Thoracic aorta (tissue), 2 donors: ENCODE measurements at places on chromosomes 3 and 15. TPM values are rescaled to one million over a fixed set of nuclear protein-coding genes. Genes with fewer than 3 reads are reported as not detected.

ZNF660 gene
- 6.4 TPM for total RNA-seq

GRAMD1C gene
- total RNA-seq = 1.5 TPM

IL17RC gene
- total RNA-seq = 52.2 TPM

IFT122 gene
- 61.9 TPM for total RNA-seq

CCR2 gene
- total RNA-seq = 8.2 TPM

GATA2 gene
- 21.3 TPM for total RNA-seq

RTF1 gene
- total RNA-seq = 20.0 TPM

FAM43A gene
- total RNA-seq = 17.8 TPM

TP63 gene
- 0.42 TPM for total RNA-seq

SEC61A1 gene
- 149 TPM for total RNA-seq

GHSR gene
- not detected for total RNA-seq

CHST2 gene
- 11.3 TPM for total RNA-seq

CYP8B1 gene
- total RNA-seq = not detected

HDDC3 gene
- 11.5 TPM for total RNA-seq

ARGFX gene
- not detected for total RNA-seq

CHRNA7 gene
- total RNA-seq = 1.9 TPM

PRSS50 gene
- total RNA-seq = 0.54 TPM

BBS4 gene
- total RNA-seq = 22.6 TPM

GREM1 gene
- 0.95 TPM for total RNA-seq

AMIGO3 gene
- total RNA-seq = 5.8 TPM

MYL3 gene
- total RNA-seq = not detected

SLC35A5 gene
- 17.5 TPM for total RNA-seq

ANKDD1A gene
- 27.5 TPM for total RNA-seq

HLTF gene
- total RNA-seq = 27.5 TPM

DNAJB11 gene
- 44.9 TPM for total RNA-seq

RPL35A gene
- total RNA-seq = 520 TPM

GRM7 gene
- total RNA-seq = 0.68 TPM

IMPG2 gene
- total RNA-seq = 0.81 TPM

SPTSSB gene
- not detected for total RNA-seq
